ENCODE measurements at places on chromosomes 16 and 17.

- DNase-seq = no peak
Observed at GRCh38 chr17:9324864-9325263, 250.8 kb downstream of the STX8 start.

DNA sequence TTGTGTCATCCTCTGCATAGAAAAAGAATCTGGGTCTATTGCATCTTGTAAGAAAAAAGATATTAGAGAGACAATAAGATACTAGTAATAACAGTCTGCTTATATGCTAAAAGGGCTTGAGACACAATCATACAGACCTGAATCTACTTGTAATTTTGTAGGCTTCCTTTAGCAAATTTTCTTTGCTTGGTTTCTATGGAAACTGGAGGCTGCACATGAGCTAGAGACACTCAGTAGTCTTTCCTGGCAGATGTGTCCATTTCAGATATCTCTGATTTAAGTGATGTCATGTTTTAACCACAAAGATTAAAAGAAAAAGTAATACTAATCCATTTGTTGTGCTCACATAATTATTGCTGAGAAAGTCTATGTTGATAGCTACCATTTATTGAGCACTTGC is 123.9 kb upstream of the GNAO1 start:
- no peak for DNase-seq

GRCh38 chr16:62755938-62756337 is 719.7 kb upstream of the CDH8 start:
- DNase-seq = no peak

DNA sequence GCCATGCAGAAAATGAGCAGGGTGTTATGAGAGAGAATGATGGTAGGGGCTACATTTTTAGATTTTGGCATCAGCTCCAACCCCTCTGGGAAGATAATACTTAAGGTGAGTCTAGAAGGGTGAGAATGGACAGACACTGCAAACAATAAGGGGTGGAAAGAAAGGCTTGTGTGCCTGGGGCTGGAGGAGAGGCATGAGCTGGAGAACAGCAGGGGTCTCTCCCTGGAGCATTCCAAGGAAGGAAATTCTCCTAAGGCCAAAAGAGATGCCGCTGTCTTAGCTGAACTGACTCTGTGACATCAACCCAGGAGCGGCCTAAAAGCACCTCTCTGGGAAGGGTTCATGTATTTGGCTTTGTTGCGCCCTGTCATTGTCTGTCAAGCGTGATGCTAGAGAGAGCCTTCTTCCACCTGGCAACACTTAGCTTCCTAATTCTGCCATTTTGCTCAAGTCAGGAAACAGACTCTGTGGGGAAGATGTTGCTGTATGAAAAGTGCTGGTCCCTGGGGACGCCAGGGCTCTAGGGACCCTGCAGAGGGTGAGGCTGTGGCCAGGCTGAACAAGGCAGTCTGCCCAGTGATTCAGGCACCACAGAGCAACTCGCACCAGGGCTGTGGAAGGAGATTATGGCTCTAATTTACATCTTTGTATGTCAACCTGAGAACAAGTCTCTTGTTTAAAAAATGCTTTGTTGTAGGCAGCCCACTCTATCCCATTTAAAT is 225.7 kb downstream of the CBLN1 start:
- no peak for DNase-seq

GRCh38 chr16:22321340-22322001 is 24.3 kb downstream of the POLR3E start:
- DNase-seq = no peak

DNA sequence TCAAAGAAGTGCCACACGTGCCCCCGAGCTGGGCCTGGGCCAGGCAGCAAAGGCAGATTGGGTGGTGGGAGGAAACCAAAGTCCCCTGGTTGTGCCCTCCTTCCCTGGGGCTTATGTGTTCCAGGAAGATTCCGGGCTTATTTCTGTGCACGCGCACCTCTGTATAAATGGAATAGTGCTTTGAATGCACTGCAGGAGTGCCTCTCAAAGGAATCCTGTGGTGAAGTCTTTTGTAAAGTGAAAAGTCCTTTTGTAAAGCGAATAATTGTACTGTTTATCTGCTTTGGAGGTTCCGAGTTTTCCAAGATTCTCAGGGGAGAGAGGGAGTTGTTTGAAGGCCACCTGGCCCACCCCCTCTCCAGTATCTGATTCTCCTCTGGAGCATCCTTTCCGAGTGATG is 26.8 kb downstream of the C17orf75 start:
- no peak for DNase-seq

GRCh38 chr16:67016143-67016542 is 12.8 kb upstream of the CBFB start:
- DNase-seq = no peak

DNA sequence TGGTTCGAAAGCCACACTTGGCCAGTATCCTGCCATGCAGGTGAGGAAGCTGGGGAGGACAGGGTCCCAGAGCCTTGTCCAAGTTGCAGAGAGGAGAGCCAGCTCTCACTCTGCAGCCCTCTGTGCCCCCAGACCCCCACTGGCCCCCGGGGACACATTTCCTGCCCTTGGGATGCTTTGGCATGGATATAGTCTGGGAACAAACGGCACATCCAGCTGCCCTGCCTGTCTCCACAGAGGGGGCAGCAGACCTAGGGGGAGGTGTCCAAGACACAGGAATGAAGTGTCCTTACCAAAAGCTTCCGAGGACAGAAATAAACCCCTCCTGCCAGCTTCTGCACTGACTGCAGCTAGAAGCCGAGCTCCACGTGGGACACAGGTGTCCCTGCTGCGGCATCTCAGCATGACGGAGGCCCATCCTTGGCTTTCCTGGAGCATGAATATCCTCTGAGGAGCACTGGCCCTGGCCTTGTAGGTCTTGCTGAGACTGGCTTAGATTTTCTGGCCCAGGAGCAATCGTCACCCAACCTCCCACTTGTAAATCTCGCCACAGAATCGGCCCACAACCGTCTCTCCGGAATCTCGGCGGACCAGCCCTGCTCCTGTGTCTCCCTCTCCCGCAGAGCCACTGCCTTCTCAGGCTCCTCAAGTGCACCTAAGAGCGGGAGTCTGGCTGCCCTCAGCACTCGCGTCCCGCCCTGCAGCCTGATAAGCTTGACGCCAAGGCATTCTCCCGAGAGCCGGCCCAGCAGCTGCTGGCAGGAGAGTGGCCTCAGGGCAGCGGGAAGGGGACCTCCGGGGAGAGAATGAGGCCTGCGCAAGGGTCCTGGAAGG is 1.1 kb upstream of the CAPN15 start:
- peak; percentile 58 for DNase-seq

DNA sequence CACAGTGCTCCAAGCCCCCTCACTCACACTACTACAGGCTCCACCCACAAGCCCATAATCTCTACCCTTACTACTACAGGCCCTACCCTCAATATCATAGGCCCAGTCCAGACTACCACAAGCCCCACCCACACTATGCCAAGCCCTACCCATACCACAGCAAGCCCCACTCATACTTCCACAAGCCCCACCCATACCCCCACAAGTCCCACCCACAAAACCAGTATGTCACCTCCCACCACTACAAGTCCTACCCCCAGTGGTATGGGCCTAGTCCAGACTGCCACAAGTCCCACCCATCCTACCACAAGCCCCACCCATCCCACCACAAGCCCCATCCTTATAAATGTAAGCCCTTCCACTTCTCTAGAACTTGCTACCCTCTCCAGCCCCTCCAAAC is 13.8 kb downstream of the RIPOR1 start:
- DNase-seq = peak; percentile 49

DNA sequence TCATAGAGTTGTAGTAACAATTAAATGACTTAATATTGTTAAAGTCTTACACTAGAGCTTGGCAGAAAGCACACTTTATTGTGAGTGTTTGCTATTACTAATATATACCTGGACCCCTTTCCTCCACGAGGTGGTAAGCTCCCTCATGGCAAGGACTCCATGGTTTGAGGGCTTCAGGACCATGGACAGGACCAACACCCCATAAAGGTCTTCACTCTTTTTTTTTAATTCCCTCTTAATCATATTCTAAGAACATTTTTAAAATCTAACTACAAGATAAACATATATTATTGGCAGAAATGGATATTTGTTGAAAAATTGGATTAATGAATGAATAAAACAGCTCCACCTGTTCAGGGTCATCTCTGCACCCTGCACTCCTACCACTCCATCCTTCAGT is 154.5 kb downstream of the CBLN1 start:
- no peak for DNase-seq

GRCh38 chr17:63963123-63963522 is 9.6 kb downstream of the SCN4A start:
- no peak for DNase-seq

GRCh38 chr17:54727624-54728023 is 173.0 kb upstream of the TOM1L1 start:
- DNase-seq = no peak

- no peak for DNase-seq
Observed at GRCh38 chr16:5016967-5017677, 16.6 kb downstream of the NAGPA start.

Measured in right forelimb (tissue), 1 donor.